Muscle of leg (tissue), 16 donors: ENCODE measurements at places on chromosomes 5 and 9.

- no peak for DNase-seq
- H3K4me1 ChIP-seq: no peaks in the 10 kb centered on the region
- H3K27me3 ChIP-seq: no peaks in the 10 kb centered on the region
- H3K4me3 ChIP-seq: no peak overlapping the region
Observed at GRCh38 chr9:132647355-132647754, 22.4 kb downstream of the DDX31 start.

DNA sequence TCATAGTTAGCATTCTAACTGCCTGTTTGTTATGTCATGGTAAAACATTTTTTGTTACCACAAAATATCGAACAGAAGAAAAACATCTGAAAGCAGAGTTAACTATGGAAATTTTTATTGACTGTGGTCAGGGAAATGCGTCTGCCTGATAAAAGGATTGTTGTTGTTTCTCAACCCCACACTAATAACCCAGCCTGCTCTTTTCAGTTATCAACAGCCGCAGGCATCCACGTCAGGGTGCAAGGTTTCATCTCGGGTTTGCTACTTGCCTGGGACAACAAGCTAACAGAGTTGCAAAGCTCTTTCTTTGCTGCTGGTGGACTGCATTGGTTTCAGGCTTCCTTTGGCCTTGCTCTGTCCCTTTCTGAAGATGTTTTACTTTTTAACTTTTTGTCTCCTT lies 969.2 kb downstream of the CDH18 start:
- H3K36me3 ChIP-seq: no peaks in the 10 kb centered on the region
- no peaks in the 10 kb centered on the region for H3K27me3 ChIP-seq
- no peak overlapping the region for H3K4me3 ChIP-seq
- H3K4me1 ChIP-seq: no peaks in the 10 kb centered on the region

GRCh38 chr5:180423133-180423532 lies 70.0 kb upstream of the GFPT2 start:
- no peak overlapping the region for H3K4me3 ChIP-seq
- no peaks in the 10 kb centered on the region for H3K4me1 ChIP-seq
- no peak overlapping the region for H3K27ac ChIP-seq
- H3K27me3 ChIP-seq: no peaks in the 10 kb centered on the region
- no peak for DNase-seq

DNA sequence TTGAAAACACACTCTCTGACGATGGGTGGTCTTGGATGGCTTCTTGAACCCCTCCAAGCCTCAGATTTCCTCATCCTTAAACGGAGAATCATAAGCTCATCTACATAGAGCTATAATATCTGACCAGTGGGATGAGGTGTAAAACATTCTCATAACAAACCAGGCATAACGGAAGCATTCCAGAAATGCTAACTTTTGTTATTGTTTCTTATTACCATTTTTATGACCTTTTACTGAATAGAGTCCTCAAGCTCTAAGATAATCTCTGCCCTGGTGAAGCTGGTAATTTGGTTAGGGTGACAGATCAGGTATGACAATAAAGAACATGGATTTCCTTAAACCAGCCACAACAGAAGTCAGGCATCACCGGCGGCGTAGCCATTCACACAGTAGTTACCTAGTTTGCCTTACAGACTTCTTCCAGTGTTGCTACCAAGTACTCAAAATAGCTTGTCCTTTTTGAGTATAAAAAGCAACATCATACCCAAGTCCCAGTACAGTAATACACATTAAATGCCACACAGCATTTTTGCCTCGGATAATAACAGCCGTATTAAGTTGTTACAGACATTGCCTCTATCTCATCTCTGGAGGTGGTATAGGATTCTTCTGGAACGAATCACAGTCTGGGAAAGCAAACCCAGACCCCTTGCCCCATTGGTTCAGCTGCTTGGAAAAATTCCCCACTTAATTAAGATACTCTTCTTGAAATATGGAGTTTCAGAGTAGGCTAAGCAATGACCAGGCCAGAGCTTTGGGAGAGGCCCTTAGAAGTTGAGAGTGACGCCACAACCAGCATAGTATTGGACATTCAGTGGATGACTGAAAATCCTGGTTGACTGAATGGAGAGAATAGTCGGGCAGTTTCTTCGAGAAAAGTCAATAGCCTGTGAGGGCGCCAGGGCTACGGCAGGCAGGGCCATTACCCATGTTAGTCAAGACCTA lies 252.5 kb downstream of the SLIT3 start:
- no peaks in the 10 kb centered on the region for H3K27me3 ChIP-seq
- H3K4me1 ChIP-seq: no peaks in the 10 kb centered on the region
- no peak overlapping the region for H3K27ac ChIP-seq
- DNase-seq: no peak
- no peak overlapping the region for H3K4me3 ChIP-seq
- no peaks in the 10 kb centered on the region for H3K36me3 ChIP-seq

GRCh38 chr5:118789366-118789765 lies 199.0 kb downstream of the DTWD2 start:
- H3K4me1 ChIP-seq: peaks cover 9% of the 10 kb centered on the region
- H3K27ac ChIP-seq: no peak overlapping the region
- H3K36me3 ChIP-seq: no peaks in the 10 kb centered on the region
- no peak for DNase-seq
- no peaks in the 10 kb centered on the region for H3K27me3 ChIP-seq

DNA sequence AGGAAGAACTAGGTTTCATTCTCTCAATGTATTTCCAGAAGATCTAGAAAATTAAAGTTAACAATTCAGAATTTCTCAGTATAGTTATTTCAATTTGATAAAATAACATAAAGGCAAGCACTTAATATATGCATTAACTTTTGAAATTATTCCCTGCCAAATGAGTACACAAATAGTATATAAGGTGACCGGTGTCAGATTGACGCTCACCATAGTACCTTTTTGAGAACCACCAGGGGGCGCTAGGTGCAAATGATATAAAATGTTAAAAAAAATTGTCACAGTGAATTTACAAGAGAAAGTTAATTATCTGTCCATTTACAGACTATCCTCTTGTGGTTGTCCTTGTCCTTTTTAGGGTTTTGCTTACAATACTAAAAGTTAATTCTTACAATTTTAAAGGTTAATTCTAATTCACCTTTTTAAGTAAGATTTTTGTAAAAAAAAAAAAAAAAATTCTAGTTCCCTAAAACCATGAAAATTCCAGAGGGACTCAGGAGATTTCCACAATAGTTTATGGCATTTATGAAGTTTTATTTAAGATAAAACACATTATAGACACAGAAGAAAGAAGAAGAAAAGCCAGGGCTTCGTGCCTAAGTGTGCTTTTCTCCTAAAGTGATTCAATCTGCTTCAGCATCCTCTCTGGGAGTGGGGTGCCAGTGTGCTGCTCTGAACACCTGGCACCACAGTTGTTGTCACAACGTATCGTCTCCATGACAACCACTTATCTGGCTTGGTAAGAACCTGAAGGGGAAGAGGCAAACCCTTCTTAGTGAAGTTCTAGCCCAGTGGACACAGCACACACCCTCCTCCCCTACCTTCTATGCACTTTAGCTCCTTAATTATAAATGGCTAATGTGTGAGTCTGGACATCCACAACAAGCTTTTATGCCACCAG lies 1.7 kb downstream of the ADAMTS16 start:
- peaks cover 8% of the 10 kb centered on the region for H3K4me1 ChIP-seq
- no peak overlapping the region for H3K4me3 ChIP-seq
- H3K27me3 ChIP-seq: peaks cover 20% of the 10 kb centered on the region
- H3K36me3 ChIP-seq: no peaks in the 10 kb centered on the region
- DNase-seq: peak; percentile 79

GRCh38 chr5:37799865-37800421 lies 39.9 kb downstream of the GDNF start:
- H3K27me3 ChIP-seq: no peaks in the 10 kb centered on the region
- H3K4me1 ChIP-seq: no peaks in the 10 kb centered on the region
- no peaks in the 10 kb centered on the region for H3K36me3 ChIP-seq
- H3K4me3 ChIP-seq: no peak overlapping the region
- no peak for DNase-seq
- no peak overlapping the region for H3K27ac ChIP-seq

DNA sequence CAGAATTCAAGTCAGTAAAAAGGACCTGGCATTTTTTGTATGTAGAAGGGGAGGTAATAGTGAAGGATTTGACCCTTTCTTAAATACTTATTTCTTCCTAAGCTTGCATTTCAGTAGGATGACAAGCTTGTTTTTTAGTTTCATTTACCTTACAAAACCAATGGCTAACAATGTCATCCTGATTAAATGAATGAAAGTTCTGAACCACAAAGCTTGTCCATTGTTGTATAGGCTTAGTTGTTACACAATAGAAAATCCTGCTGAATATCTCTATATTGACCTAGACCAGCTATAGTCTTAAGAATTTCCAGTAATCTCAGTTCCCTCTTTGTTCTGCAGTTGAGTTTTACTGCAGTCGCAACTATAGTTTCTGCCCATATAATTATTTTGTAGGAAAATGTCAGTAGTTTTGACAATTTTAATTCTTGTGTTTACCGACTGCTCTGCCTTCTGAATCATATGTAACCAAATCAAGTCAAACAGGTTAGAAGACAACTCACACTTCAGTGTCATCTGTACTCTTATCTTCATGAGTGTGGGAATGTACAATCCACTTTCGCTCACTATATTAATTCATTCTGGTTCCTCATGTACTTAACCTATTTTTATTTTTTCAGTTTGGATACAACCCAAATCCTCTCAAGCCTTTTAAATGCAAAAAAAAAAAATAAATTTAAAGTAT lies 195.7 kb downstream of the CD180 start:
- H3K4me1 ChIP-seq: peaks cover 4% of the 10 kb centered on the region
- no peaks in the 10 kb centered on the region for H3K27me3 ChIP-seq
- DNase-seq: no peak
- H3K27ac ChIP-seq: no peak overlapping the region
- H3K36me3 ChIP-seq: no peaks in the 10 kb centered on the region

DNA sequence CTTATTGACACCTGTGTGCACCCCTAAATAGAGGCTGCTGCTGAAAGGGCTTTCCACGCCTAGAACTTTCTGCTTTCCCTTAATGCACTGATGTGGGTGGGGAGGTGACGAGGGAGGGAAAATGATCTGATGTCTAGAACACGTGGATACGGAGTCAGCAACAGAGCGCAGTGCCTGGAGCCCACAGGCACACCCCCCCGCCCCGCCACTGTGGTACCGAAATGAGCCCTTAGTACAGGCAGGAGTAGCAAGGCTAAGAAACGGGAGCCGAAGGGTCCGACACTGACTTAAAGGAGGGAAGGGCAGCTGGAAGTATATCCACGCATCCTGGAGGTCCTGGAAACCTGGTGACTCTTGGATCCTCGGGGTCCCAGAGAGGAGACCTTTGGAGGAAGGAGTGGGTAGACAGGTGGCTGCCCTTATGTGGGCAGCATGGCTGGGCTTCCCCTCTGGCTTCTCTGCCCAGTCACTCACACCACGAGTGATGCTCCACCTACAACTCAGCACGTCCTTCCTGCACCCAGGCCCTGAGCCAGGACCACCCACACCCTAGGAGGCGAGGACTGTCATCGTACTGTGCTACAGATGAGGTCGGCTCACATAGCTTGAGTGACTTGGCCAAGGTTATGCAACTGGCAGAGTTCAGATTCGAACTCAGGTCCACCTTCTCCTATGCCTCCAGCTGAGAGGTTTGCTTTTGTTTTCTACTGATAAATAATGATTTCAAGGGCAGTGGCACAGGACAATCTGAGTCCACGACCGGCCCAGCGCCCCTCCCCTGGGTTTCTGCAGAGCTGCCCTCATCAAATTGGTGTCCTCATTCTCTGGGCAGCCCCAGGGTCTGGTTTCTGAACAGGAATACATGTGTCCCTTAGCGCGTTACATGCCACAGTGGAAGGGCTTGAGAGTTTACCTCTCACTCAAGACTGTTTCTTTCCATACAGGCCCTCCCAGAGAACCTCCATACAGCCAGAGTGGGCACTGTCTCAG lies 4.7 kb upstream of the VAV2 start:
- no peak for DNase-seq
- peaks cover 50% of the 10 kb centered on the region for H3K4me1 ChIP-seq
- no peak overlapping the region for H3K27ac ChIP-seq
- no peaks in the 10 kb centered on the region for H3K27me3 ChIP-seq

GRCh38 chr9:17894501-17895160 lies 315.8 kb downstream of the SH3GL2 start:
- H3K4me1 ChIP-seq: no peaks in the 10 kb centered on the region
- H3K4me3 ChIP-seq: no peak overlapping the region
- no peaks in the 10 kb centered on the region for H3K36me3 ChIP-seq
- DNase-seq: no peak
- H3K27ac ChIP-seq: no peak overlapping the region
- H3K27me3 ChIP-seq: no peaks in the 10 kb centered on the region

DNA sequence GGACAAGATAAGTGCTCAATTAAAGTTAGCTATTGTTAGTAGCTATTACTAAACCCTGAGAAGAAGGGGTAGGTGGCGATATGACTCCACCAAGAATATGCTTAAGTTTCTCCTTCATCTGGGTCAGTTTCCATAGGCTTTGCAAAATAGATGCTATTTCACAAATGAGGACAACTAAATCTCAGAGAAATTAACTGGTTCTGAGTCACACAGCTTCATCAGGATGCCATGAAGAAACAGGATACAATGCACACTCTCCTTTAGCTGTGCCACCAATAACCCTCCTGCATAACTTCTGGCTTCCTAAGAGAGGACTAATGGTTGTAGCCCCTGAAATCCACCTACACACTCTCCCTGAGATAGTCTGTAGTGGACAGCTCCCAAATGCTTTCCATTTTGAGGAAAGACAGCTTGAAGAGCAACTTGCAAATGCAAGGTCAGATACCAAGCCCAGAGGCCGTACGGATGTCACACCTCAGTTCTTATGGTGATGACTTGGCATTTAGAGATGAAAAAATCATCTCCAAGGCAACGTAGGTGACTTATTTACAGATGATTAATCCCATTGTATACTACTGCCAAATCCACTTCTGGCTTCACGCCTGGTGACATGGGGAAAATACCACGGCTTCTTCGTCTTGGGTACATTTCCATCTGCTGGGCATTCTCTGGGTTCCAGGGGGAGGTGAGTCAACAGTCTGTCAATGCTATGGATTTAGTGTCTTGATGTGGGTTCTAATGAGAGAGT lies 251.4 kb upstream of the IL12B start:
- no peaks in the 10 kb centered on the region for H3K36me3 ChIP-seq
- H3K4me1 ChIP-seq: no peaks in the 10 kb centered on the region
- no peaks in the 10 kb centered on the region for H3K27me3 ChIP-seq
- H3K4me3 ChIP-seq: no peak overlapping the region

GRCh38 chr9:69888856-69889585 lies 68.4 kb downstream of the CFAP95 start:
- H3K4me3 ChIP-seq: no peak overlapping the region
- no peaks in the 10 kb centered on the region for H3K4me1 ChIP-seq
- no peaks in the 10 kb centered on the region for H3K27me3 ChIP-seq
